ENCODE measurements at places on chromosomes 13 and 19. TPM values are rescaled to one million over a fixed set of nuclear protein-coding genes. Genes with fewer than 3 reads are reported as not detected.

Gene FCHO1
- 2.1 TPM for total RNA-seq

DNA sequence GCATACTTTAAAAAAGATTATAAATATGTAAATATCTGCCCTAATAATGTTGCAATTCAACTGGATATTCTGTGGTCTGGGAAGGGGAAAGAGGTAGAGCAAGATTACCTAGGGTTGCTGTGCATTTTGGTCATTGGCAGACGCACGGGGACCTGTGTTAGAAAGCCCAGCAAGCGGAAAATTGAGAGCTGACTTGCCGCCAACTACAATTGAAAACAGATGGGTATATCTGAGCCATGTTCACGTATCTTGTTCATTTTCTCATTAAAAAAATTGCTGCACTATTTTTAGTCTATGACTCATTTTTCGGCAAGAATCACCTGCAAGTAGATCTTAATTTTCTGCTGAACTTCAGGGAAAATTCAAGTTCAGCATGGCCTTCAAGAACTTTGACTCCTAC lies 308.5 kb upstream of the TMTC4 start:
- no peak overlapping the region for H3K27ac ChIP-seq
- H3K4me3 ChIP-seq = no peak overlapping the region

- DNase-seq = no peak
- H3K36me3 ChIP-seq = no peaks in the 10 kb centered on the region
- H3K27me3 ChIP-seq = no peaks in the 10 kb centered on the region
- H3K27ac ChIP-seq = no peak overlapping the region
- no peaks in the 10 kb centered on the region for H3K4me1 ChIP-seq
- no peak overlapping the region for H3K4me3 ChIP-seq
These were observed 96.2 kb downstream of the COL4A2 start for GRCh38 chr13:110403315-110403714.

DNA sequence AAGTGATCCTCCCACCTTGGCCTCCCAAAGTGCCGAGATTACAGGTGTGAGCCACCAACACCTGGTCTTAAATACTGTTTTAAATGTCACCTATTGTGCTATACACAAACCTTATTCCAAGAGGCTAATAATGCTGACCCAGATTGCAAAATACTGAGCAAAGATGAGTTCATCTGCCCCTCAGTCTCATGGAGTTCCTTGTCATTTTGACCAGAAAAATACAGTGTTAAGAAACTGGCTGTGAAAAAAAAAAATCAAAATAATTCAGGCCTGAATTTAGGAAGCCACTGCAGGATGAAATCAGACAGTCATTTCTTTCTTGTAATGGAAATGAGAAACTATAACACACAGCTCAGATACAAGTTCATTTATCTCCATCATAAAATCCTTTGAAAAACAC lies 59.9 kb downstream of the TBC1D4 start:
- DNase-seq = no peak
- no peak overlapping the region for H3K27ac ChIP-seq
- no peaks in the 10 kb centered on the region for H3K27me3 ChIP-seq
- no peaks in the 10 kb centered on the region for H3K36me3 ChIP-seq
